ENCODE measurements at places on chromosomes 7 and 10.
A peak's percentile ranks its signal among the peaks of the same experiment; 100 is the strongest.

DNA sequence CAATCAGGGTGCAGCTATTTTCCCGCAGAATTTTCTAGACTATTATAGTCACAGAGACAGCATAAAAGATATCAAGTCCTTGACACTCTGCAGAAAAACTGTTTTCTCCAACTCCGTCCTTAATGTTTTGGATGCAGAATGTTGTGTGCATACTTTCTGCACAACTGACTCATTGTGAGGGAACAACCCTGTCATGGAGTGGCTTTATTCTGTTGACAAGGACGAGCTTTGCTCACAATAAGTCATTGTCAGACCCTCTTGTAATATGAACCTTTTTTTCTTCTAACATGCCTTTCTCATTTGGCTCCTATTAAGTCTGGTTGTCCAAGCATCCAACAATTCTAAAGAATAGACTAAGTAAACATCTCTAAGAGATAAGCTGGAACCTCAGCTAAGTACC, 17.3 kb downstream of the ABCB4 start:
- no peak for DNase-seq

DNA sequence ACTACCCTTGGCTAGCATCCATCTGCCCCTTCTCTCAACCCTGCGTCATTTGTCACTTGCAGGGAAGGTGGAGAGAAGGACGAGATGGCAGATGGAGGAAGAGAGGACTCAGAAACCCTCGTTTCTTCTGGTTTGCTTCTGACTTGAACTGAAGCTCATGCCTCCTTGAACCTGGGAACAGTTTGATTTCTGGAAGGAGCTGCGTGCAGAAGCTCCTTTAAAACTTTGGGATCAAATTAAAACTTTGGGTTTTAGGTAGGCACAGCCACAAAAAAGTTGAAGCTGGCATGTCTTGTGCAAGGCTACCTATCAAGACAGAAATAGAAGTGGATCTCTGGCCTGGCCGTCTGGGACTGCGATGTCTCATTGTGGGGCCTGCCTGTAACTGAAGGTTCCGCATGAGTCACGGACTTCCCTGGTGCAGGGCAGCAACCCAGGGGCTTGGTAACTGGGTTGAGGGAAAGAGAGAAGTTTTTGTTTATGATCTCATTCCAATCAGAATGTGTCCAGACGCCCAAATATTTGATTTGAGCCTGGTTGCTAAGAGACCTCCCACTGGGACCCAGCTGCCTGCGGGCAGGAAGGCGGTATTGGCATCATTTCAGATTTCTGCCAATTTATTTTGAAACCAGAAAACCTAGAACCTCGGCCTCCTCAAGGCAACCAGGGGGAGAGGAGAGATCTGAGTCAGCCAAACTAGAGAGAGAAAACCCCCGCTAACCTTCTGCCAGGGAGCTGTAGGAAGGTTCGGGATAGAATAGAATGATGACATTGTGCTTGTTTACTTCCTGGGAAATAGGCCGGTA, 15.8 kb upstream of the CAMK1D start:
- peak; percentile 92 for DNase-seq

GRCh38 chr7:57203161-57203791, 71.0 kb upstream of the ZNF479 start:
- DNase-seq: no peak

DNA sequence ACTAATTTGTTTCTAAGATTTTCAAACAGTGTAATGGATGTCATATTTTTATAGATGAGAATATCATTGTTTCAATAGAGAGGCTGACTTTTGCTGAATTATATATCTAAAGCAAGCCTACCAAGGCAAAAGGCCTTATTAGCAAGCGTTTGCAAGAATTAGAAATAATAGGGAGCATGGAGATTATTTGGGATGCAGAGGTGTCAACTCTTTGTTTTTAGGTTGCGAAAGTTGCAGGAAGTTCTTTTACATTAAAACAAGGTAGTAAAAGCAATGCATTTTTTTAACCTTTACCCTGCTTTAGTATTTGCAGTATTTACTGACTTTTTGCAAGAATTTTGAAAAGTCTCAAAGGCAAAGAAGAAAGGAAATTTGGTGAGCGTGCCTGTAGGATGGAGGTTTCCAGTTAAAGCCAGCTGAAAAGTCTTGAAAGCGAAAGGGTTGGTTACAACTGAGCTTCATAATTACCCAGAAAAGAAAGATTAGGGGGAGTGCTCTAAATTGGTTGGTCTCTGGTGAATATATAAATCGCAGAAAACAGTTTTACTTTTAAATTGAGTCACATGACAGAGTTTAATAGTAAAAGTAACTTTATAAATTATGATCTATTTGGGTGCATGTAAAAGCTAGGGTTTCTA, 81.6 kb downstream of the MKLN1 start:
- DNase-seq: no peak

DNA sequence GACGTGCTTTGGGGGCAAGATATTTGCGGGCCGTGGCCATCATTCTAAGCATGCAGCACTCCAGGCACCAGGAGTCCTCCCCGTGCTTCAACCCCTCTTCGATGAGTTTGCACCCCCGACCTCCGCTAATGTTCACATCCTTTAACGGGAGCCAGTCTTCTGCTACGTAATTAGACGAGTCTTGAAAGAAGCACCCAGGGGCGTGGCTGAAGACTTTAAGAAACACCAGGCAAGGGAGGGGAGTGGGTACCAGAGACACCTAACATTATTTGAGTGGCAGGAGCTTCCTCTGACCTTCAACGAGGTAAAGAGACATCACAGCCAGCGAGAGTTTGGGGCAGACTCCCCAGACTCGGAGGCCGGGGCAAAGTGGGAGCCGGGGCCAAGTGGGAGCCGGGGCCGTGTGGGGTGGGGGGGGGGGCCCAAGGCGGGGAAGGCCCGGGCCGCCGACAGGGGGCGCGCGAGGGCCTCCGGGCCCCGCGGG, 31.1 kb upstream of the TOMM7 start:
- no peak for DNase-seq

GRCh38 chr10:49373361-49373760, 22.5 kb downstream of the DRGX start:
- no peak for DNase-seq

- DNase-seq: no peak
Measured at GRCh38 chr7:47327698-47328391, 254.1 kb downstream of the TNS3 start.

DNA sequence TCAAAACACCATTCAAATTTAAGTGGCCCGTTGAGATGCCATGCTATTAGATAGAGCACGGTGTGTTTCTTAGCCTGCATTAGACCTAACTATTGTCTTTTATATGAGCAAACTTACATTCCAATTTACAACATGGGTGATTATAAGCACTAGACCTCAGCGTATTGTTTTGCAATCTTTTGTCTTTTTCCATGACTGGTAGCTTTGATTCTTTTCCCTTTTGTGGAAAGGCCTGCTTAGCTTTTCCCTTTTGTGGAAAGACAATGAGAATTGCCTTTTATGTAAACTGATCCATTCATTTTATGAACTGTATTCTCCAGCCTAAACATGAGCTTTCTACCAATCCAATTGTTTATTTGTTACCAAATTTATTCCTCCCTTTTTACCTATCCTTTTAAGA, 823.1 kb downstream of the CCSER2 start:
- DNase-seq: no peak

- no peak for DNase-seq
Measured at GRCh38 chr7:617614-618538, 98.2 kb upstream of the PDGFA start.

DNA sequence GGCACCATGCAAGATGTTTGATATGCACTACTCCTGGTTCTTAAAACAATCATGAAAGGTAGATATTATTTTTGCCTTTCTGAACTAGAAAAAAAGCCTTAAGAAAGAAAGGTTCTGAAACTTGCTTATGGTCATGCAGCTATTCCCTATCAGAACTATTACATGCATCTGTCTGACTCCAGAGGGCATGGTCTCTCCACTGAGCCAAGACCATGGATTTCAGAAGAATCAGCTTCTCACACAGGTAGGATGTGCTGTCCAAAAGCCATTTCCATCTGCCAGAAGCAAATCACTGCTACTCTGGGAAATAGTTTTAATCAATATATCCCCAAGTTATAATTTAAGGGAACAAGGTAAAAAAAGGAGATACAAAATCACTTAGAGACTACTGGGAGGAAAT, 69.5 kb downstream of the STK17A start:
- DNase-seq: no peak

DNA sequence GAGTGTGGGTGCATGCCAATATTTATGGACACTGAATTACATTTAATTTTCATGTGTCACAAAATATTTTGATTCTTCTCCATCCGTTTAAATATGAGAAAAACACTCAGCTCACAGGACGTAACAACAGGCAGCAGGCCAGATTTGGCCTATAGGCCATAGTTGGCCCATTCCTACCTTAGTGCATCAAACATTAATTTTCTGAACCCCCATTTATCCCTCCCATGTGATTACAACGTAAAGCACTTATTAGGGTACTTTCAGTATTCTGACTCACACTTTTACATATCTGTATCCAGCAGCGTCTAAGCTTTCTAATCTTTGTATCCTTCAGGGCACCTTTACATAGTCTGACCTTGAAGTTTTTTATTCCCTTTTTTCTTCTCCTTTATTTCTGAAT, 4.0 kb downstream of the IDI1 start:
- DNase-seq: no peak

GRCh38 chr10:91512458-91512857, 102.3 kb downstream of the HECTD2 start:
- DNase-seq: no peak

GRCh38 chr7:50953820-50954219, 171.1 kb upstream of the GRB10 start:
- no peak for DNase-seq

DNA sequence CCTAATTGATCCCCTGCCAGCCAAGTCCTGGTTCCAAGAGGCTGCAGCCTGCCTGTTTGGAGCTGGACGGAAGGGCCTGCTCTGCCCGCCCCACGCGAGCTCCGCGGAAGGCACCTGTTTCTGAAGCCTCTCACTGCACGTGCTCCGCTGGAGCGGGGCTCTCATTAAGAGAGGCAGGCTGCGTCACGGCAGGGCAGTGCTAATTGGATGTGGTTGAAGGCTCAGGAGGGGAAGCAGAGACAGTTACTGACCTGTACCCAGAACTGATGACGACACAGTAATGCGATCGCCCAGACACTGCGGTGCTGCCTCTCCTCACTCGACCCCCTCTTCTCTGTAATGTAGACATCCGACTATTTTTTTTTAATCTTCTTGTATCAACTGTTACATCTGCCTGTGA, 411.1 kb upstream of the MGMT start:
- DNase-seq: no peak

DNA sequence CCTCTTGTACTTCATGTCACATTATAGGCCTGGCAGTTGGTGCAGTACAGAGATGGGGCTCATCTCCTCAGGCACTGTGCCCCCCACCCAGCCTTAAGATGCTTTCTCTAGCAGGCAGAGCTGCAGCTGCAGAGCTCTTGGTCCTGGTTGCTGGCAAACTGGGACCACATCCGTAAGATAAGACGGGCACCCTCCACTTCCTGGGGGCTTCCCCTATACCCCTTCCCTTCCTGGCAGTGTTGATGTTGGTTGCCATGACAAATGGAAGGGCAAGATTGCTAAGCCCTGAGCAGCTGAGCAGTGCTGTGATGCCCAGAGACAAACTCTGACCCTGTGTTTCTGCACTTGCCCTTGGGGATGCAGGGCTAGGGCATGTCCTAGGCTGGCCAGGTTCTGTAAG, 103.4 kb upstream of the ANLN start:
- DNase-seq: no peak

- DNase-seq: no peak
Measured at GRCh38 chr7:94422136-94422535, 27.4 kb downstream of the COL1A2 start.

DNA sequence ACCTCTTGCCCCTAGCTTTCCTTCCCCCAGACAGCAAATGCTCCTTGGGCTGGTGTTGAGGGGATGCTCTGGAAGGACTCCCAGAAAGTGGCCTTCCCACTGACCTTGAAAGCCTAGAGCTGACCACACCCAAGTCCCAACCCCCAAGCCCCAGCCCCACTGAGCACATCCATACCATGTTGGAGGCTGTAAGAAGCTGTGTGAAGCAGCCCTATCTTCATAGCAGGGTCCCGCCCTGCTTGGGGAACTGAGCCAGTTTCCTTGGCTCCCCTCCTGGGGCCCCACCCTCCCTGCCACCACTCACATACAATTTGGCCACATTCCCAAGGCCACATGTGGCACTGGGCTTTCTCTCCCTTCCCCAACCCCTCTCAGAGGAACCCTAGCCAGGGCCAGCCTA, 72.3 kb upstream of the CACUL1 start:
- no peak for DNase-seq

DNA sequence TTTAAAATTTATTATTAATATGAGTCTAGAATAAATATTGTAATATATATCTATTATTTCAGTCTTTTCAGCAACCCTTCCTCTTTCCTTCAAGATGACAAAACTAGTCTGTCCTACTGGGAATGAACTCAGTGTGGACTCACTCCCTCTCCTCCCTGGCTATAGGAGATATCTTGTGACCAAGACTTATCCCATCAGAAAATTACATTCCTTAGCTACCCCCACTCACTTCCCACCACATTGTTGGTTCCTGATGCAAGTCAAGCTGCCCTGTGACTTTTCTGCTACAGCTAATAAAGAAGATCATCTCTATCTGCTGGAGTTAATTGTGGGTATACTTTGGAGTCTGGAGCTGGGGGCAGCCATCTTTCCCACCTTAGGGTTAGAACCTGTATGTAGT, 28.0 kb upstream of the MCU start:
- DNase-seq: no peak

DNA sequence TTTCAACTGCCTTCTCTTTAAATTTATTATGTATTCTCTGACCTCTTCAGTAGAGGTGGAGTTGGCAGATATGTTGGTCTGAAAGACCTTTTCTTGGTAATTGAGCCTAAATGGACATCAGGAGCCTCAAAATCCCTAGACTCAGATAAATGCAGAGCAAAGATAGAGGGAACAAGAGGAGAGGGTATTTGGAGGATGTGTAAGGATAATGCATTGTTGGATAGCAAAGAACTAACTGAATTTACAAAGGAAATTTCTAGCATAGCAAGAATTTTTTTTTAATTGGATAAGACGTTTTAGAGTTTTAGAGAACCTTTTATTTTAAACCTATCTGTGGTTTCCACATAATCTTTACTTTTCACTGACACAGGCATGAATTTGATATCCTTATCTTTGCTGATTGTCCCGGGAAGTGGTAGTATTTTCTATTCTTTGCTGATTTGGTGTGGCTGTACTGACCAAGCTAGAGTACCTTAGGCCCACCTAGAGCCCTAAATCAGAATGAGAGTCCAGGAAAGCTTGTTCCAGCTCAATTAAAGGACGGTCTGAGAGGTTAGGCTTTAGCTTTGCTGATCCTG, 91.3 kb downstream of the NRF1 start:
- DNase-seq: no peak

DNA sequence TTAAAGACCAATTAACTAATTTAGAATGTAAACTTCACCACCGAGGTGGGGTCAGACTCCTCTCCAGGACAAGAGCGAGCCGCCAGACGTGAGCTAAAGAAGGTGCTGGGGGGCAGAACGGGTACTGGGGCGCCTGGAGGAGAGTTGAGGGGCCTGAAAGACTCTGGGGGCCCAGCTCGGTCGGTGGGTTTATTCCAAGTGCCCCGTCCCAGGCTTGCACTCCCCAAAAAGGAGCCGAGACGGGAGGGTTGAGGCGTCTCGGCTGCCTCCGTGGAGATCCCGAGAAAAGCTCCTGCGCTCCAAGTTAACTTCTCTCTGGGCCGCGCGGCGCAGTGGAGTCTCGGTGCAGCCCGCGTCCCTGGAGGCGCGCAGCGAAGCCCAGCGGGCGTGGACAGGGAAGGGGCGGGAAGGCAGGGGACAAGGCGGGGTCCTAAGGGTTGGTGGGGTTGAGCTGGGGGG, 553.3 kb downstream of the TFEC start:
- DNase-seq: no peak

Measured in bone marrow (tissue), 2 donors.